ENCODE measurements at places on chromosomes 6 and 20.

GRCh38 chr6:164258421-164258820 lies 843.9 kb downstream of the QKI start:
- no peak for DNase-seq

- peak; percentile 94 for DNase-seq
These were observed 133.2 kb downstream of the SNX5 start for GRCh38 chr20:17835240-17835933.

- DNase-seq = peak; percentile 66
These were observed 38.9 kb downstream of the STK35 start for GRCh38 chr20:2140561-2140960.

GRCh38 chr20:1503564-1504227 lies 12.5 kb upstream of the SIRPB2 start:
- DNase-seq = peak; percentile 91

DNA sequence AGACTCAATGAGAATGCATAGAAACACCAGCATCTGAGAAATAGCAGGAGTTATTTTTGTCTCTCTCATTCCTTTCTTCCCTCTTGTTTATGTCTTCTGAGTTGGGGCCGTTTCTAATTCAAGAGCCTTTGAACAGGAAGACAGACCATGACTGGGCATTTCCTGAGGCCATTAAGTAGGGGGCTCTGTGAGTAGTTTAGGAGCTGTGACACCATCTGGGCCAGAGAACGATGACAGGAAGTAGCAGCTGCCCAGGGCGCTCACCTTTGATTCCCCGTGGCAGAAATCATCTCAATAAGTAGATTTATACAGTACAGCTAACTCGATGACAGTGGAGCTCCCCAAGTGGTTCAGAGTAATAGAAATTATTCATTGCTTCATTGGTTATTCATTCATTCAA lies 298.4 kb upstream of the PLN start:
- peak; percentile 3 for DNase-seq

DNA sequence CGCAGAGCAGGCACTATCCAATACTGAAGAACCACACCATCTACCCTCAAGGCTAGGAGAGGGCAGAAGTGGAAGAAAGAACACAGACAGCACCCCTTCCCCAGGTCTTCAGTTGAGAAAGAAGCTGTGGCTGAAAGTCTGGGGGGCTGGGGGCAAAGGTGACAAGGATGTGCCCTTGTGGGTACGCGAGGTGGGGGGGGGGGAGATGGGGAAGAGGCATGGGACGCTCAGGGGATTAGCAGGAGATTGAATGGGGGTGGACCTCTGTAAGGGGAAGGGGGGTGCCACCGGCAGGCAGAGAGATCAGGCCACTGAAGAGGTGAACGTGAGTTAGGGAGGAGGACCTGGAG lies 1.1 kb downstream of the B4GALT5 start:
- no peak for DNase-seq

- no peak for DNase-seq
These were observed 166.2 kb upstream of the CHD6 start for GRCh38 chr20:41784209-41784958.

- DNase-seq = peak; percentile 75
These were observed 34.9 kb downstream of the ELOVL5 start for GRCh38 chr6:53313784-53314400.

DNA sequence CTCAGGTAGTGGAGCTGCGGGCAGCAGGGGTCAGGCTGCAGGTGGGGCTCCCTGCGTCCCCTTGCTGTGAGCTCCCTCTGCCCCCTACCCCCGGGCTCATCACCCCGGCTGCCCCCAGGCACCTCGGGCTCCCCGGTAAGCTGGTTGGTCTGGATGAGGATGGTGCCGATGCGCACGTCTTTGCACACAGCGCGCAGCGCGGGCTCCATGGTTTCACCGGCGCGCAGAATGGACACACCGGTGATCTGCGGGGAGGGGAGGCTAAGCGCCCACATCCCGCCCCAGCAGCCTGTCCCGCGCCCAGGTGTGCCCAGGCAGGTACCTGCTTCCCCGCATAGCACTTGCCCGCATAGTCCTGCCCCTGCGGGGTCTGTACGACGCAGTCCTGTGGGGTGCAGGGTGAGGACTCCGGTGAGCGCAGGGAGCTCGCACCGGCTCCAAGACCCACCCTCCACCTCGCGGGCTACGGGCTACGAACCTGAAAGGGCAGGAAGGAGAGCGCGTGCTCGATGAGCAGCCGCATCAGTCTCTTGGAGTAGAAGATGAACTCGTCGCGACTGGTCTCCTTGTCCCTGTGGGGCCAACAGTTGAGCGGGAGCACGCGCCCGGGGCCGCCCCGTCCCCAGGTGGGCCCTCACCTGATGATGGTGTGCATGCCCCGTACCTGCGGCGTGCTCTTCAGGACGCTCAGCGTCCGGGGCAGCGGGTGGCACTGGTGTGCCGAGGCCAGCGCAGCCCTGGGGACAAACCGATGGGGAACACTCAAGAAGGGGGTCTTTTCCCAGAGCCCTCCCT lies 15.5 kb downstream of the UCKL1 start:
- DNase-seq = no peak

DNA sequence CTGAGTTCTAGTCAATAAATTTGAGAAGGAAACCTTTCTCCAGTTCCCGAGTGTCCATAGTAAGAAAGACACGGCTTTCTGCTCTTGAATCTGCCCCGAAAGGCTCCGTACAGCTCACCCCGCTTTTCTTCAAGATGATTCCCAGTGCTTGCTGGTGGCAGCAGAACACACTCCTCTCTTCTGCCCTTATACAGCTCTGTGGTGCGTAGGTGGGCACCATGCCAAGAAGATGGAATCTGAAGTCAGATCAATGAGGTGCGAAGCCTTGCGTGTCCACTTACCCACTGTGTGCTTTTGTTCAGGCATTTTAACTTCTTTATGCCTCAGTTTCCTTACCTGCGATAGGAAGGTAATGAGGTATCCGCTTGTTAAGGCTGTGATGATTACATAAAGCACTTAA lies 142.2 kb downstream of the WDR27 start:
- no peak for DNase-seq

GRCh38 chr6:75484535-75484934 lies 9.1 kb downstream of the FILIP1 start:
- no peak for DNase-seq

GRCh38 chr6:71228461-71229041 lies 60.1 kb upstream of the OGFRL1 start:
- peak; percentile 75 for DNase-seq

DNA sequence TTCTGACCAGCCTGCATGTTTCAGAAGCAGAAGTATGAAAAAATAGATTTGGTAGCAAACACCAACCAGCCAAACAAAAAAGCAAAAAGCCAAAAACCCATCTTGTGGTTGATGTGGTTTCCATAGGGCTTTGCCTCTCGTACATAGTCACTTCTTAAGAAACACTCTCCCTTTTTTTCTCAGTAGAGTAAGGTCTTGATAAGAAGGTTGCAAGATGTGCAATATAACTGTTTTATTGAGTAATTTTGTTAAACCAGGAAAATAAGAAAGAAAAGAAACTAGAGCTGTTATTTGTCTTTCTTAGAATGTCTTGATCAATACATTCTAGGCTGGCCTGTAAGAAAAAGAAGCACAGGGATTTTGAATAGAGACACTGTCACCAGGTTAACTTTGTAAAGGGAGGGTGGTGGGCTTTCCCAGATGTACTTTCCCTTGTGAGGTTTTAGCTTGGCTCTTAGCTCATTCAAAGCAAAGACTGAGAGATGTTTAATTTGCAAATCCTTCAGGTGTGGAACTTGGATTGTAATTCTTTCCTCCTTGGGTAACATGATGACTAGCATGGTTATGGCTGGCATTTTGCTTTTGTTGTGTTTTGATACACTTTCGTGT lies 49.7 kb downstream of the AKAP12 start:
- DNase-seq = no peak

DNA sequence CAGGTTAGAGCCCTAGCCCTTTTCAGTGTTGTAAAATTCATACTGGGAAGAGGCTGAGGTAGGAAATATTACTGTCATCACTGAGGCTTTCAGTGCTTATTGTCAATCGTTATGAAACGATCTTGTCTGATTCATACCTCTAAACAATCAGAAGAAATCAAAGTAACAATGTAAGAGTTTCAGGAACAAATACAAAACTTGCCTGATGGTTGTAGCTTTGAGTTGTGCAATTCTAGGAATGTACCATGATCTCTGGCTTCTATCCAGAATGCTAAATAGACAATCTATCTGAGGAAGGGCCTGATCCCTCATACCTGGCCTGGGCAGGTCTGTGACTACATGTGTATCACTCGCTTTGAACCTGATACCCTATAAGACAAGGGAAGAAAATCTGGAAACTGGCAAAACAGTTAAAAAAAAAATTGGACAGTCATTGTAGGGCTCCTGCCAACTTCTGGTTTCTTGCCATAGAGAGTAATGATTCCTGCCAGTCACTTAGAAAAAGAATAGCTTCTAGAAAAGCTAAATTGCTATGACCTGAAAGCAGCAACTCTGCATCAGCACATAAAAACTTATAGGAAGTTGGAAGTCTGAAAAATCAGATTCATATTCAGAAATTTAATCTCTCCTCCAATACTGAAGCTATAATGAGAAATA lies 234.7 kb downstream of the BTBD9 start:
- DNase-seq = peak; percentile 16

GRCh38 chr20:46774236-46774635 lies 64.8 kb downstream of the SLC2A10 start:
- no peak for DNase-seq

- DNase-seq = no peak
These were observed 284.9 kb downstream of the PRKN start for GRCh38 chr6:162442687-162443086.

DNA sequence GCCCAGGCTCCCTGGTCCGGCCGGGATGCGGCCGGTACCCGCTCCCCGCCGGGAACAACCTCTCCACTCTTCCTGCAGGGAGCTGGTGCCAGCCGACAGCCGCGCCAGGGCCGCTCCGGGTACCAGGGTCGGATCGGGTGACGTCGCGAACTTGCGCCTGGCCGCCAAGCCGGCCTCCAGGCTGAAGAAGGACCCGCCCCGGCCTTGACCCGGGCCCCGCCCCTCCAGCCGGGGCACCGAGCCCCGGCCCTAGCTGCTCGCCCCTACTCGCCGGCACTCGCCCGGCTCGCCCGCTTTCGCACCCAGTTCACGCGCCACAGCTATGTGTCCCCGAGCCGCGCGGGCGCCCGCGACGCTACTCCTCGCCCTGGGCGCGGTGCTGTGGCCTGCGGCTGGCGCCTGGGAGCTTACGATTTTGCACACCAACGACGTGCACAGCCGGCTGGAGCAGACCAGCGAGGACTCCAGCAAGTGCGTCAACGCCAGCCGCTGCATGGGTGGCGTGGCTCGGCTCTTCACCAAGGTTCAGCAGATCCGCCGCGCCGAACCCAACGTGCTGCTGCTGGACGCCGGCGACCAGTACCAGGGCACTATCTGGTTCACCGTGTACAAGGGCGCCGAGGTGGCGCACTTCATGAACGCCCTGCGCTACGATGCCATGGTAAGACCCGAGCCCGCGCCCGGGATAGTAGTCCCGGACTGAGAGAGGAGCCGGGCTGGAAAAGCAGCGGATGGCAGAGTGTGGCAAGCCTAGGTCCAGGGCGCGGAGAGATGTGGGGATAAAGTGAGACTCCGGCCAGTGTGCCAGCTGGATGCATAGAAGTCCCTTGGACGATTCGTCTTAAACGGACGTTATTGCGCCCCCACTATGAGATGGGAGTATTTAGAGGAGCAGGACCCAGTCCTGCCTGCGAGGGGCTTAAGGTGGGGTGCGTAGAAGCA lies at the start of gene NT5E:
NT5E (plus strand) TSS at position 266 of the 942 bp plus-strand sequence; CDS start at position 323, 57 bp downstream.
- DNase-seq = peak; percentile 85

GRCh38 chr6:14232889-14233288 lies 115.3 kb downstream of the CD83 start:
- no peak for DNase-seq

DNA sequence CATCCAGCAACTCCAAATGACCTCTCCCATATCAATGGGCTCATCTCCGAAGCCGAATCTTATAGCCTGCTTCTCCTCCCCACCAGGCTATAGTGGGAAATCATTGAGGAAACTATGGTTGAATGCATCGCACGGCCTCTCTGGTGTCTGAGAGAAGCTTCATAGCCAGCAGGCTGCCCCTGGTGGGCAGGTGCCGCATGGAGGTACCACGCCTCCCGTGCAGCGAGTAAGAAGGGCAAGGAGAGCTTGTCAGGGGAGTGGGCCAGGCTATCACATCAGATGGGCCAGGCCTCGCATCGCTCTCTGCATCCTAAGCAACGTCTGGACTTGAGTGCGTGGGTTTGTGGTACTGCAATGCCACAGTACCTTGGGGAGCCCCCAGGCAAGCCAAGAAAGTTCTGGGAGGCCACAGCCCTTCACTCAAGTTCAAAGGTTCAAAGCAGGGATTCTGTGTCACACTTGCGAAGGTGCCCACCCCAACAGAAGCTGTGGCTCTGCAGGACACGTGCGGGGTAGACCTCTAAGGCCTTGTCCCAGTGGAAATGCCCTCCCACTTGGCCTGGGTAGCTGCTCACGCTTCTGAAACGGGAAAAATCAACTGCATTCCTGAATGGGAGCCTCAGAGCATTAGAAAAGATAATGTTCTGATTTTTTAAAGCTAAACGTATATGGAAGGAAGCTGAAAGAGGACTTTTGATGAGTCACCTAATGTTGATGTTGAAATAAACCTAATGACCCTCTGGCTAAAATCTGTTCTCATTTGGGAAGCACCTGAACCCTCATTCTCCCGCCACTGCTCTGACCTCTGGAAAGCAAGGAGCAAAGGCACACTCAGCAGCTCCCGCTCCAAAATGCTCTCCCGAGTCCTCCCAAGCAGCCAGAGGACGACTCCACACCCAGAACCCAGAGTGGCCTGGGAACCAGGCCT lies 8.4 kb upstream of the IRF4 start:
- no peak for DNase-seq

DNA sequence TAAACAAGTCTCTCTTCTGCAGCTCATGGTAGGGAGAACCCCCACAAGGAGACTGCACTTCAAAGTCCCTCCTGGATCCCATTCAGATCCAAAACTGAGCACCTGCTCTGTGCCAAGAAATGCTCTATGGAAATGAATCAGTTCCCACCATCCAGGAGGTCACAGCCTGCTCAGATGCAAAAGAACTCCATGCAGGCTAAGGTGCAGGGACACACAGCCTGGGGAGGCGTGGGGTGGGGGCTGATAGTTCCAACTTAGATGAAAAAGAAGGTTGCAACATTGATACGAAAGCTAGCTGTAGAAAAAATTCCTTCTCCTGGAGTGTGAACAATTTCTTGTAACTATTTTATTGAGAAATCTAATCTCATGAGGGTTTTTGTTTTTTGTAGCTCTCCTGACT lies 111.0 kb upstream of the TMEM170B start:
- no peak for DNase-seq

- DNase-seq = no peak
These were observed 606.5 kb downstream of the HACE1 start for GRCh38 chr6:104253236-104253635.

DNA sequence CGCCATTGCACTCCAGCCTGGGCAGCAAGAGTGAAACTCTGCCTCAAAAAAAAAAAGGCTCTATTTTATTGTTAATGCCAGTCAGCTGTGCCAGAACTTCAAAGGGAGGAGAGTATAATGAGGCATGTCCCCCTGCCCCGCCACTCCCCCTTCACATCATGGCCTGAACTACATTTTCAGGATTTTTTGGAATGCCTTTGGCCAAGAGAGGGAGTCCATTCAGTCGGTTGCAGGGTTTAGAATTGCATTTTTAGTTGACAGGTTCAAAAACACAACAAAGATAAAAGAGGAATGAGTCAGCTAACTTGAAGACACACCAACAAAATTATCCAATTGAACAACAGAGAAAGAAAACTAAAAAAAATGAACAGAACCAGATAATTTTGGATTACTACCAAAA lies 59.1 kb downstream of the CEP43 start:
- DNase-seq = no peak

- DNase-seq = no peak
These were observed 37.8 kb downstream of the ZNF217 start for GRCh38 chr20:53555816-53556215.

GRCh38 chr6:63058601-63059000 lies 152.7 kb upstream of the FKBP1C start:
- no peak for DNase-seq

- DNase-seq = no peak
These were observed 43.1 kb downstream of the ERMARD start for GRCh38 chr6:169794317-169795055.

Measured in EH (cell line).